ENCODE measurements at places on chromosomes 12 and 14.
A peak's percentile ranks its signal among the peaks of the same experiment; 100 is the strongest.

GRCh38 chr12:124032265-124032886, 59.4 kb downstream of the ZNF664 start:
- DNase-seq: peak; percentile 47

- DNase-seq: peak; percentile 53
Measured at GRCh38 chr12:122975790-122976647, 975 bp downstream of the OGFOD2 start.

- DNase-seq: no peak
Measured at GRCh38 chr14:24913021-24913420, 136.9 kb downstream of the STXBP6 start.

GRCh38 chr14:98808494-98809407, 463.2 kb downstream of the BCL11B start:
- no peak for DNase-seq

GRCh38 chr14:37232907-37233481, 35.3 kb downstream of the MIPOL1 start:
- peak; percentile 50 for DNase-seq

- no peak for DNase-seq
Measured at GRCh38 chr12:124709722-124710687, 142.6 kb upstream of the NCOR2 start.

DNA sequence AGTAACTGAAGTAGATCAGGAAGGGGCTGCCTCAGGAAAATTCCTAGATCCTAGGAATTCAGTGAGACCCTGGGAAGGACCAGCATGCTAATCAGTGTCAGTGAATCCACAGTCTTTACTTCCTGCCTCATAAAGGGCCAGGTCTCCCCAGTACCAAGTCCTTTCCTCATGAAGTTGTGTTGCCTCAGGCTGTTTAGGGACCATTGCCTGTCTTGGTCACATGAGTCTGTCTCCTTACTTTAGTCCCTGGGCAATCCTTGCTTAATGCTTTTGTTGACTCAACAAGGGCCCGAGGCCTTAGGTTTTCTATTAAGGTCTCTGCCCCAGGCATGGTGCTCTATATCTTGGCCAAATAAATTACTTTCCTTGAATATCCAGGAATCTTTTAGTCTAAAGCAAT, 16.1 kb upstream of the ATF1 start:
- DNase-seq: no peak

GRCh38 chr12:42031847-42032564, 112.7 kb downstream of the GXYLT1 start:
- DNase-seq: no peak

DNA sequence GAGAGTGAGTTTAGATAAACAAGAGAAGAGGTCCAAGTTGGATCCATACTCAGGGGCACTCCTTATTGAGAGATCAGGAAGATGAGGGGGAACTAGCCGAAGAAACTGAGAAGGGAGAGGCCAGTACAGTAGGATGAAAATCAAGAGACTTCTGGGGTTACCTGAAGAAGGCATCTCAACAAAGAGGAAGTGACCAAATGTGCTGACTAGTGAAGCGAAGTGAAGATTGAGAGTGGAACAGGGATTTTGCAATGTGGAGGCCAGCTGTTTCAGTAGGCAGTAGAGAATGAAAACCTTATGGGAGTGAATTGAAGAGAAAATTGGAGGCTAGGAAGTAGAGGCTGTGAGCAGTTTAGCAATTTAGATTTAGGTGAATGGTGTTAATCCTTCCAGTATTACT, 153.0 kb downstream of the SYNE2 start:
- no peak for DNase-seq

- no peak for DNase-seq
Measured at GRCh38 chr12:26062566-26062965, 62.3 kb downstream of the BHLHE41 start.

DNA sequence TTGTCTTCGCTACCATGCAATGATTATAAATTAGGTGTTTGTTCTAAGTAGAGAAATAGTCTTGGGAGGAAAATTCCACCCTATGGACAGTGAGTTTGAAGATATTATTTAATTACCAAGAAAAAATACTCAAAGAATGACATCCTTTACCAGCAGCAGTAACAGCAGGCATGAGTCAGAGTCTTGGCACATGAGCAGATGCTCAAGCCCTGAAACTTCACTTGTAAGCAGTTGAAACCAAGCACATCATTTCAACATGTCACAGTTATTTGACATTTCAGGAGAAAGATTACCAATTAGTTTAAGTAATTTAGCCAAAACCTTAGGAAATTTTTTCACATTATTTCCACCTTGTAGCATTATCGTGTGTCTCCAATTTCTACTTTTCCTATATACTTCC, 99.2 kb downstream of the C12orf50 start:
- no peak for DNase-seq

DNA sequence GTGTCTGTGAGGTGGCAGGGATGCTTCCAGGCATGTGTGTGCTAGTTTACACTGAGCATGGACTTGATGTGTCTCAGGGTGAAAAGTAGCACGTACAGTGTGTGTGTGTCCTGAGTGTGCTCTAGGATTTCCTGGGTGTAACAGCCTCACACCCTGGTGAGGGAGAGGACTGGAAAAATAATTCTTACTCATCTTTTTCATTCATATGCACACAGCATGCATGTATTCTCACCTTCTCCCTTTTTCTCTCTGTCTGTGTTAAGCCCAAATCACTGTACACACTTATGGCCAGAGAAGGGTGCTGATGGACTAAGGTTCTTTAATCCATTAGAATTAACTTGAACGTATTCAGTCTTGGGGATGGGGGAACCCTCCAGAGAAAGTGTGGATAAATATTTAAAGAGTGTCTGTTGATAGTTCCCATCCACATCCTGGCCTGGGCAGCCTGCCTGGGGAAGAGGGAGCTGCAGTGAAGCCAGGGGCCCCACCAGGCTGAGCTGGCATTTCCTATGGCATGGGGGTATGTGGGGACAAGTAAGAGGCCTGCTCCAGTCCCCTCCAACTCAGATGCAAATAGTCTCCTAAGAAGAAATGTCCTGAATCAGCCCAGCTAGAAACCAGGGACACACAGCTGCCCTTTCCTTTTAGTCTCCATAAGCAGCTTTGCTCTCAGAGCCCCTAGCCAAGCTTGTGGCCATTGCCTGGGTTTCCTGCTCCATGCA, 1.1 kb upstream of the HOXC8 start:
- no peak for DNase-seq

GRCh38 chr12:133063556-133063955, 17.2 kb upstream of the ZNF140 start:
- DNase-seq: no peak

DNA sequence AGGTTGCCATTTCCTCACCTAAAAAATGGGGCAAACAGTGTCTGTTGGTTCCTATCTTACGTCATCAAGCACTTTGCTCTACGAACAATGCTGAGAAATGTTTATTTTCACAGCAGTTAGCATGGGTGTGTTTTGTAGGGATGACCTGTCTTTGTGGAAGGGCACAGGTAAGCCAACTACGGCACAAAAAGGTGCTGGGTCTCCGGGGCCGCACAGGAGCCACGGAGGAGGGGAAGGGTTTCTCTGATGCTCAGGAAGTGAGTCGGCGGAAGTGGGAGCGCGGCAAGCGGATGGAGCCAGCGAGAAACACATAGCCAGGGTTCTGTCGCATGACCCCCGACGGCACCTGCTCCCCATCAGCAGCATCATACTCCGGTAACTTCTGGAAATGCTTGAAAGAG, 65.6 kb upstream of the TCL1B start:
- no peak for DNase-seq

GRCh38 chr12:15782667-15783066, 6.5 kb downstream of the EPS8 start:
- DNase-seq: no peak

- DNase-seq: no peak
Measured at GRCh38 chr12:97276661-97277429, 185.8 kb upstream of the RMST start.

DNA sequence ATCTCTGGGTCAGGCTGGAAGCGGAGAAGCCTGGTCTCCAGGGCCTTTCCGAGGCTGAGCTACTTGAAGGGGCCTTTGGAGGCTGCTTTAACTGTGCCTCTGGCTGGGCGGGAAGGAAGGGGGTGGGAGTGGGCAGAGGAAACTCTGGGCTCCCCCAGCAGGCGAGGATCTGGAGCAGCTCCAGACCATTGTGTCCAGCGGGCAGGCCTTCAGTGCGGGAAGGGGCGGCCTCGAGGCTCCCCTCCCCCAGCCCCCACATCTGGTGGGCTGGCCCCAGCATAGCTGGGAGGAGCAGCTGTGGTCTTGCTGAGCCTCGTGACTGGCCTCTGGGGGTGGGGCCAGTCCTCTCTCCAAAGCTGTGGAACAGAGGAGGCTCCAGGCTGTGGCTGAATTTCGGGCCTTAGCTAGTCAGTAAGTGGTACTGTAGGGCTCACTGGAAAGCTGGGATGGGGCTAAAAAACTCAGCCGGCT, 3.4 kb downstream of the TAMALIN start:
- DNase-seq: peak; percentile 63

DNA sequence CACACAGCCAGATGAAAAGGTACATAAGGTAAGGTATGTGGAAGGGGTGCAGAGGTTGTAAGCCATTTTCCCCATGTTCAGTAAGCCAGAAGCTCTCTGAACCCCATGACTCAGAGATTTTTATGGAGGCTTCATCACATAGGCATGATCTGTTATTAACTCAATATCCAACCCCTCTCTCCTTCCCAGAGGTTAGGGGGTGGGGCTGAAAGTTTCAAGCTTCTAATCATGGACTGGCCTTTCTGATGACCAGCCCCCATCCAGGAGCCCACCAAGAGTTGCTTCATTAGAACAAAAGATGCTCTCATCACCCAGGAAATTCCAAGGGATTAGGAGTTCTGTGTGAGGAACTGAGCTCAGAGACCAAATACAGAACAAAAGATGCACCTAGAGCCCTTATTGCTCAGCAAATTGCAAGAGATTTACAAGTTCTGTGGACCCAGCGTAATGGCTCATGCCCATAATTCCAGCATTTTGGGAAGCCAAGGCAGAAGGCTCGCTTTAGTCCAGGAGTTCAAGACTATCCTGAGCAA, 103.2 kb upstream of the DAAM1 start:
- no peak for DNase-seq

DNA sequence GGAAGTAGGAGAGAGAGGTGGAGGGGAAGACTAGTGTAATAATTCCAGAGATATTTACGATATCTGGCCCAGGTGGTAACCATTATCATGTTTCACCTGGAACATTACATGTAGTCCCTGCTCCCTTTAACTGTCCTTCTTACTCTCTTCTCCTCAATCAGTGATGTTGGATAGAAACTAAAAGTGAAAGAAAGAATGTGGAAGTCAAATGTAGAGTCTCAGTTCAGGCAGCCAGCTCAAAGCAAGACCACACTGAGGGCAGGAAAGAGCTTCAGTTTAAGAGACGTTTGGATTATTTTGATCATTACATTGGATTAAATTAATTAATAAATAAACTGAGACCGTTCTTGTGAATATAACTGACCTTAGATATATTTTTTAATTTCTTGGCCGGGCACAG, 594.4 kb downstream of the FLRT2 start:
- DNase-seq: peak; percentile 8

- DNase-seq: no peak
Measured at GRCh38 chr12:50625029-50625925, 120.5 kb downstream of the DIP2B start.

- DNase-seq: no peak
Measured at GRCh38 chr12:46521145-46521544, 148.6 kb upstream of the SLC38A2 start.

DNA sequence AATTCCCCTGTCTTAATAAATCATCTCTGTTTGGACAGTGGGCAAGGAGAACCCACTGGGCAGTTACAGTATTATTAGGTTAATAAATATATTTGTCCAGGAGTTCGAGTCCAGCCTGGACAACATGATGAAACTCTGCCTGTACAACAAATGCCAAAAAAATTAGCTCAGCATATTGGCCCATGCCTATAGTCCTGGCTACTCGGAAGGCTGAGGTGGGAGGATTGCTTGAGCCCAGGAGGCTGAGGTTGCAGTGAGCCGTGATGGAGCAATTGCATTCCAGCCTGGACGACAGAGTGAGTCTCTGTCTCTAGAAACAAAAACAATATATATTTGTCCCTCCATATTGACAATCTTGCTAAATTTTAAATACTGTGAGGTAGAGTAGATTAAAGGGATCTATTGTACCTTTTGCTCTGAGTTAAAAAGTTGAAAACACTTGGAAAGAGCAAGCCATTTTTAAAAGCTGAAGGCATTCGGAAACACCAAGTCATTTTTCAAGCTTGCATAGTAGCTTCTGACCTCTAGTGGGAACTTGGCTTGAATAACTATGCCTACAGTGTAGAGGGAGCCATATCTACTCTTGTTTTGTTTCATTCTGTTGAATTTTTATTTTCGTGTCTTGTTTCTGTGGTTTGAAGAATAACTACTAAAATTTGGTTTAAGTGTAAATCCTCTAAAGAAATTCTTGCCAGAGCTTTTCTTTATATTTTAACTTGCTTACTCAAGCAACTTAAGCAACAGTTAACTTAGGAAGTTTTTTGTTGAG, 14.6 kb upstream of the EEA1 start:
- DNase-seq: no peak

- DNase-seq: no peak
Measured at GRCh38 chr12:108333898-108334699, 5.0 kb downstream of the CMKLR1 start.

- DNase-seq: no peak
Measured at GRCh38 chr12:19220852-19221466, 91.4 kb downstream of the PLEKHA5 start.

DNA sequence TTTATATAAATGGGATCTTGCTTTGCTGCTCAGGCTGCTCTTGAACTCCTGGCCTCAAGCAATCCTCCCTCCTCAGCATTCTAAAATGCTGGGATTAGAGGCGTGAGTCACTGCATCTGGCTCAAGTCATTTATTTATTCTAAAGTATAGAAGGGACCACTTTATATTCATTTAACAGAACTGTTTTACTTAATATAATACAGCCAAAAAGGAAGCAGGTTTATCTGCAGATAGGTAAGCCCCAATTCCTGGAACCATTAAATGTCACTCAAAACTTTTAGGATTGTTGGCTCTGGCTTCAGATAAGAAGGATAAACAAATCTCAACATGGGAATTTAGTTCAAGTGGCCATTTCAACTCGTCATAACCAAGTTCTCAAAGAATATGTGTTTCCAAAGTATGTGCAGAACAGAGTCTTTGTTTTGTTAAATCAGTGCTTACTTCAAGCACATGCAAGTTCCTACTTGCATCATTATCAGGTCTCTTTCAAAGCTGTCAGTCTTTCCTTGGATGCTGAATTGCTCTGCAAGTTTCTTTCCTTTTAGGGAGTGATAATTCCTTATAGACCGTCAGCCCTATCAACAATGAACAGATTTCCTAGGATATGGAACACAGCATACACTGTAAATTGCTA, 60.4 kb downstream of the KITLG start:
- no peak for DNase-seq

Data from common myeloid progenitor, CD34-positive (primary cell).